ENCODE measurements at places on chromosomes 7 and 10. TPM values are rescaled to one million over a fixed set of nuclear protein-coding genes. Genes with fewer than 3 reads are reported as not detected.

Gene GSTO2
- polyA plus RNA-seq, result 3.4 TPM

Gene TMEM236
- 0.44 TPM for polyA plus RNA-seq

Gene AHCYL2
- 9.0 TPM for polyA plus RNA-seq

Gene ACSM6
- 0.42 TPM for polyA plus RNA-seq

Gene ZCCHC24
- 98.2 TPM for polyA plus RNA-seq

Gene PLAC9
- polyA plus RNA-seq, result 54.3 TPM

Gene KMT2C
- 16.5 TPM for polyA plus RNA-seq

Gene GDF2
- polyA plus RNA-seq, result not detected

Gene ABCB4
- polyA plus RNA-seq, result 0.53 TPM

Gene ADRA2A
- polyA plus RNA-seq, result 15.0 TPM

Gene TMEM168
- polyA plus RNA-seq, result 16.4 TPM

Gene KLLN
- polyA plus RNA-seq, result 0.46 TPM

Gene GNB2
- polyA plus RNA-seq, result 279 TPM

Gene CALML5
- polyA plus RNA-seq, result not detected

Gene NAT16
- polyA plus RNA-seq, result not detected

Gene CRHR2
- polyA plus RNA-seq, result 0.03 TPM

Gene TMEM139
- polyA plus RNA-seq, result 1.2 TPM

Gene PCGF6
- 10.1 TPM for polyA plus RNA-seq

Gene FAM180A
- polyA plus RNA-seq, result 2.9 TPM

Gene LLCFC1
- not detected for polyA plus RNA-seq

Gene SNCG
- 197 TPM for polyA plus RNA-seq

Gene PSPH
- 6.9 TPM for polyA plus RNA-seq

Gene ZNF22
- polyA plus RNA-seq, result 17.1 TPM

Gene ENKUR
- polyA plus RNA-seq, result 0.03 TPM

Gene NUTM2A
- 1.9 TPM for polyA plus RNA-seq

Gene MCM10
- polyA plus RNA-seq, result 0.14 TPM

Gene PNLIPRP1
- 0.11 TPM for polyA plus RNA-seq

Gene SLC18A3
- 0.70 TPM for polyA plus RNA-seq

Gene SLC26A4
- polyA plus RNA-seq, result 0.37 TPM

Gene CALML3
- polyA plus RNA-seq, result not detected

All from urinary bladder (tissue), 4 donors.